Neural crest cell (in vitro differentiated cells): ENCODE measurements at places on chromosomes 7 and 10. TPM values are rescaled to one million over a fixed set of nuclear protein-coding genes. Genes with fewer than 3 reads are reported as not detected.

DNA sequence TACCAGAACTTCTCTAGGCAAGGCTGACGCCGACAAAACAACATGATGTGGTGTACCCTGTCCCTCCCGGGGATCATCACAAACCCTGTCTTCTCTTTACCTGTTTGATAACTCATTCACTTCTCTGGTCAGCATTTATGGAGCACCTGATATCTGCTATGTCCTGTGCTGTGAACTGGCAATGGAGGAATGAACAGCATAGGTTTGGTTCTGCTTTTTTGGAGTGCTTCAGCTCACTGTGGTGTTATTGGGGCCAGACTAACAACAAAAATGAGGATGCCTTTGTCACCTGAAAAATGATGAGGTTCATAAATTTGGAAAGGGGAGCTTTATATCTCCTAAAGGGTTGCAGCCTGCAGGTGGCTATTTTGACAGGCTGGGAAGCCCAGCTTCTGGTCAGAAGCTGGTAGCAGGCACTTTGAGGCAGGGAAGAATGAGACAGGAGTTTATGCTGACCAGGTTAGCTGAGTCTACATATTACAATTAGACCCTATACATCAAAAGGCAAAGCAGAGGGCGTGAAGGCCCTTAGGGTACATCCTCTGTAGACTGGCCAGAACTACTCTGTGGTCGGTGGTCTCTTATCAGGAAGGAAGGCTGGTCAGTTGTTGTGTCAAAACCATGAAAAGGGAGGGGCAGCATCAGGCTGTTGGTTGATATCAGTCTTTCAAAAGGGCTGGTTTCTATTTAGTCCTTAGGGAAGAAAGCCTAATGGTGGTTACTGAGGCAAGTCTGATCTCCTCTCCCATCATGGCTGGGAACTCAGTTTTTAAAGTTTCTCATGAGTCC is 42.3 kb downstream of the SH2D4B start:
- no peak for DNase-seq

CDK5 gene
- total RNA-seq, result 38.9 TPM in 2 replicates

MALRD1 gene
- 0.73 and 0.84 TPM in 2 replicates for total RNA-seq

LRRN3 gene
- 6.1 and 7.1 TPM in 2 replicates for total RNA-seq

DNA sequence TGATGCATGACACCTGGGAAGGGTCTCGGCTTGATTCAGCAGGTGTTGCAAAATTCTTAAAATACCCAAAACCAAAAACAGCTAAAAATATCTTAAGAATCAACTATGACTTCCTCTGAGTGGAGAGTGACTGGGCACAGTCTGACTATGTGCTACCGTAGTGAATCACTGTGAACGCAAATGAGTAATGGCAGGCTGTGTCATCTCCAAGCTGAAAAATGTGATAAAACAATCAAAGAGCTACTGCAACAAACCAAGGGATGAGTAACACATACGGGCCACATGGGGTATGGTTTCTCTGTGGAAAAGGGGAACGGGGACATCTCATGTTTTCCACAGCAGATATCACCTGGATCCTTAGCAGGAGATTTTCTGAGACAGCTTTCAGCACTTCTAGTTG is 127.5 kb downstream of the ABCA13 start:
- DNase-seq, result no peak

DNA sequence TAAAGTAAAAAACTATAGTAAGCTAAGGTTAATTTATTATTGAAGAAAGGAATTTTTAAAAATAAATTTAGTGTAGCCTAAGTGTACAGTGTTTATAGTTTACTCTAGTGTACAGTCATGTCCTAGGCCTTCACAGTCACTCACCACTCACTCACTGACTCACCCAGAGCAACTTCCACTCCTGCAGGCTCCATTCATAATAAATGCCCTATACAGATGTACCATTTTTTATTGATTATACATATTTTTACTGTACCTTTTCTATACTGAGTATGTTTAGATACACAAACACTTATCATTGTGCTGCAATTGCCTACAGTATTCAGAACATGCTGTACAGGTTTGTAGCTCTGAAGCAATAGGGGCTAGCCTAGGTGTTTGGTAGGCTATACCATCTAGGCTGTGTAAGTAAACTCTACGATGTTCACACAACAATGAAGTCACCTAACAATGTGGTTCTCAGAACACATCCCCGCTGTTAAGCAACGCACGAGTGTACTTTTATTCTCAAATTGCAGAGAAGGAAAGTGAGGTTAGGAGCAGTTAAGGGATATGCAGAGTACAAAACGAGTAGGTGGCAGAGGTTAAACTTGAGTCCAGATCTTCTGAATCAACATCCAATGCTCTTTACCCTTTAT is 38.9 kb upstream of the PLCE1 start:
- no peak for DNase-seq

FMC1 gene
- 18.3 and 24.8 TPM in 2 replicates for total RNA-seq

HOXA9 gene
- 9.0 and 10.0 TPM in 2 replicates for total RNA-seq

DNA sequence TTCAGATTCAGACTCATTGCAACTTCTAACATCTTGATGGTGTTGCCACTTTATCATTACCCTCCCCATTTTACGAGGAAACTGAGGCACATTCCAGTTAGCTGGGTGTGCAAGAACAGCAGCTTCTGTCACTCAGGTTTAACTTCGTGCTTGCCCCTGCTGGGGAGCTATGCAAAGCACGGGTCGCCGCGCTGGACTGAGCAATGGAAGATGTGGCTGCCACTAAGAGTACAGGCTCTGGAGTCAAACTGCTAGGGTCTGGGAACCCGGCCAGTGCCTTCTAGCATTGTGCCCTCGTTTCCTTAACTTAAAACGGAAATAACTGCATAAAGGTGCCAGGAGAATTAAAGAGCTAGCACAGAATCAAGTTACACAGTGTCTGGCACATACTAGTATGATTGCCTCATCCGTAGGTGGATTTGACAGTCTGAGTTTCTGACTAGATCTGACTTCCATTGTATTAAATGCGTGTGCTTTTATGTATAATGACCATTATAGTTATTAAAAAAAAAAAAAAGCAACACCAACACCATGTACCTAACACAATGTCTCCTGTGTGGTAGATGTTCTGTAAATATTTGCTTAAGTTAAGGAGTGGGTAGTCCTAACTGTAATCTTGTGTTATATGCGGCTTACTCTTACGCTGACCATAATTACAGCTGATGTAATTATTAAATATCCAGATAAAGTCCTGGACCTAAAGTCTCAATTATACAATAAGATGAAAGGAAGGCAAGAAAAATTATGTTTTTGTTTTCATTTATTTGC is 842 bp downstream of the ZNF22 start:
- DNase-seq, result no peak
